ENCODE measurements at places on chromosomes 4 and X.

GRCh38 chr4:182642831-182643230 lies 274.4 kb downstream of the DCTD start:
- DNase-seq = no peak

DNA sequence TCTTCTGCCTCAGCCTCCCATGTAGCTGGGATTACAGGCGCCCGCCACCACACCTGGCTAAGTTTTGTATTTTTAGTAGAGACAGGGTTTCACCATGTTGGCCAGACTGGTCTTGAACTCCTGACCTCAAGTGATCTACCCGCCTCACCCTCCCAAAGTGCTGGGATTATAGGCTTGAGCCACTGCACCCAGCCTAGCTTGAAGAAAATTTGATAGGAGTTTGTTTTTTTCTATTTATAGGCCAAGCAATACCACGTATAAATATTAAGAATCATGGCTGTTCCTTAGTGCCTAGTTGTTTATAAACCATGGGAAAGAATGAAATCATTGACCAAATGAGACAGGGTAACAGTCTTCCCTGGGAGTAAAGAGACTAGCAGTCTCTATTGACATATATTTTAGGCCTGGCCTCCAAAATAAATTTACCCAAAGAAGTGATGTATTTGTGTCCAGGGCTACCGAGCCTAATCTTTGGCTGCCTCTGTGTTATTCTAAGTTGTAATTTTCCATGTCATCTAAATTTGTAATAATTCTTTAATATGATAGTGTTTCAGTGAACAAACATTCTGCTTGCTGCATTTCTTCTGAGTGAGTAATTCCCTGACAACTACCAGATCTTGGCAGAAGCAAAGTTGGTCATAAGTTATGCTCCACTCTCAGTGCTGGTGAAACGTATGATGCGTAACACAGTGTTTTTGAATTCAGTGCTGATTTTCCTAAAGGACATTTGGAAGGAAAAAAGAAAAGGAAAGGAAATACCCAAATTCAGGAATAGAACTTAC lies 10.3 kb downstream of the PKD2 start:
- no peak for DNase-seq

- DNase-seq = no peak
Measured at GRCh38 chr4:88672987-88673386, 24.6 kb downstream of the NAP1L5 start.

DNA sequence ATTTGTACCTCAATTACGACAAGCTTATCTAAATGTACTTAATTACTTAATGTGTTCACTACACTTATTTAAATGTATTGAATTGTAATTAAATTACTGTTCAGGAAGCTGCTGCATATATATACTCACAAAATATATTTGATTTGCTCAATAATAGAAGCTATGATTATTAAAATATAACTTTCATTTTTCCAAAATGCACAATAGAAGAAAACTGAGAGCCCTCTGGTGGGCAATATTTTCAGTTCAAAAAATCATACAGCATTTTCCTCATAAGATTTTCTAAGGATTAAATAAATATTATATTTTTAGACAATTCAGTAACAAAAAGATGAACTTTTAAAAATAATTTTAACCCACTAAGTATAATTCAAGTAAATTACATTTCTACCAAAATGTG lies 217.3 kb downstream of the DKK2 start:
- DNase-seq = no peak

GRCh38 chrX:72685810-72686456 lies 28.2 kb downstream of the PHKA1 start:
- no peak for DNase-seq

GRCh38 chr4:129223945-129224344 lies 128.0 kb downstream of the C4orf33 start:
- no peak for DNase-seq

DNA sequence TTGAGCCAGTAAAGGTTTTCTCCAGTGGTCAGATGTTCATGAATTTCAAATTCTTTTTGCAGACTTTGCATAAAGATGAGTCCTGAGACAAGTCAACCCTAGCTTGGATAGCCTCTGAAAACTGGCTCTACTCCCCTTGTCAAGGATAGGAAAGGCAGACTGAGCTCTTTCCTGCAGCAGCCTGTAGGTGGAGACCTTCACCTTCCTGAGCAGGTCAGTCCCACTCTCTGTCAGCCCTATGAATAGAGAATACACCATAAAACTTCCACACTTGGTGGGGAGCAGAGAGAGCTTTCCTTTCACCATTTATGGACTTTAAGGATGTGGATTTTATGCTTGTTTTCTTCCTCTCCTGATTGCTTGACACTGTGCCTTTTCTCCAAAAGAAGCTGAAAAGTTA lies 41.9 kb downstream of the PCDH19 start:
- no peak for DNase-seq

DNA sequence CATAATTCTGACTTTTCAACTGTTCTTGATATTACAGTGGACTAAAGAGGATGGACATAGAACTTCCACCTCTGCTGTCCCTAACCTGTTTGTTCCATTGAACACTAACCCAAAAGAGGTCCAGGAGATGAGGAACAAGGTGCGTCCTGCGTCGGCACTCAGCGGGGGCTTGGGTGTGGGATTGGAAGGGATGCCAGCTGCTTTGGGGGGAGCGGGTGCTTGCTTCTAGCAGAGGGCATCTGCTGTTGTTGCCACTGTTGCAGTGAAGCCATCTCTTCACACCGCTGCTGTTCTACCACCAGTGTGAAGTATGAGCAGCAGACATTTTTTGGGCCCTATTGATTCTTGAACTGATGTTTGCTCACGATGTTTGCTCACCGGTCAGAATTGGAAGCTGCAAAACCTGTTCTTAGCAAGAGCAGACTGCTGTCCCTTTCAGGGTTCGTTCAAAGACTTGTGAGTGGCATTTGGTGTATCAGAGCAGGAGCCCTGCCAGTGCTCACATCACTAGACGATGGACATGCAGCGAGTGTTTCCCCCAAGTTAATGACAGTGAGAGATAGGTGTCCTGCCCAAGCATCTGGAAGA lies 55.4 kb downstream of the NOP14 start:
- DNase-seq = no peak

DNA sequence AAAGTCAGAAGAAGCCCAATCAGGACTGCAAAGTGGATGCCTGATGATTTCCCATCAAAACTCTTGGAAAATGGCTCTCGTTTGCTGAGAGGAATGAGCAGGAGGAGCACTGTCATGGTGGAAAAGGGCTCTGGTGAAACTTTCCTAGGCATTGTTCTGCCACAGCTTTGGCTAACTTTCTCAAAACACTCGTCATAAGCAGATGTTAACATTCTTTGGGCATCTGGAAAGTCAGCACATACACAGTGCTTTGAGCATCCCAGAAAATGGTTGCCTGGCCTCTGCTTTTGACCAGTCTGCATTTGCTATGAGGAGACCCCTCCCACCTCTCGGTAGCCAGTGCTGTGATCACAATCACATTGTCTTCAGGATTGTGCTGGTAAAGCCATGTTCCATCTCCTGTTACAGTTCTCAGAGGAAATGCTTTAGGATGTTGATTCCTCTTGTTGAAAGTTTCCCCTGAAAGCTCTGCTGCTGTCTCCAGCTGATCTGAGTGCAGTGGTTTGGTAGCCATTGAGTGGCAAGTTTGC lies 25.2 kb upstream of the TBC1D14 start:
- no peak for DNase-seq

DNA sequence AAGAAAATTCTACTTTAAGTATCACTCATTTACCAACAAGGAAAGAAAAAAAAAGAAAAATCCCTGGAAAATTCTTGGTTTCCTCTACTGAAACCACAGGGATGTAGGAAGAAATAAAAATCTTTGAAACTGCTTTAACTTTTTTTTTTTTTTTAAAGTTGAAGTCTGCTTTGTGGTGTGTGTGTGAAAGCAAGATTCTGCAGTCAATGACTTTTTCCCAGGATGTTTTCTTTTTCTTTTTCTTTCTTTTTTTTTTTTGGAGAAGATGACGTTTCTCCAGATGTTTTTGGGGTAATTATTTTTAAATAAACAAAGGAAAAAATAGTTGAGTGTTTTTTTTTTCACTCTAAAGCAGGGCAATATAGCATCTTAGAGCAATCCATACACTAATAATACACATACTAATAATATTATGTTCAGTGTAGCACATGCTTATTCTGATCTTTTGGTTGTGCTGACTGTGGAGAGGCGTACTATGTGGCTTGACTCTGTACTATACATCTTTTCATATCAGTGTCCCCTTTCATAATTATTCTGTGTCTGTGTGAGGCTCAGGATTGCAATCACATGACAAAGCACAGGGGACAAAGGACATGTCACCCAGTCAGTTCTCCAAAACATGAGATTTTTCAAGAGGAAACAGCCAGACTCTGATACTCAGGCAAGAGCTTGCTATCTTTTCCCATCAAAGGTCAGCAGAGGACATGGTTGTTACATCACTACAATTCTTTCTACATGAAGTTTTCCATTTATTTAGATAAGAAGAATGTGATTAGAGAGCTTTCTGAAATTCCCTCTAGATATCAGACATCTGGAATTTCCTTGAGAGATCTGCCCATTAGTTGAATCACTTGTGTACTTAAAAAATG lies 111.0 kb downstream of the PDE5A start:
- DNase-seq = no peak

DNA sequence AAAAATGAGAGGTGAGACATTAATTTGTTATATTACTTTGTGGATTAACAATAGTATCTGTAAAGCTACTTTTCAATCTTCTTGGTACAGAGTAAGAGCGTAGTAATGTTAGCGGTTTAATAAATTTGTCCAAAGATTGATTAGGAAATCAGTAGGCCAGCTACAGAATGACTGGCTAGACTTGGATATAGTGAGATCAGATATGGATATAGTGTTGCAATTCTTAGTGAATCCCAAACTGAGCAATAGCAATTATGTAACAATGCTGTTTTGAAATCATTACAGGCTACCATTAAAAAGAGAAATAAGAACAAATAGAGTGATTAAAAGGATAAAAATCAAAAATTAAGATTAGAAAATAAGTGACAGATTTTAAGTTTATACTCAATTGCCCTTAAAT lies 847 bp upstream of the UGT2A2 start:
- DNase-seq = no peak

DNA sequence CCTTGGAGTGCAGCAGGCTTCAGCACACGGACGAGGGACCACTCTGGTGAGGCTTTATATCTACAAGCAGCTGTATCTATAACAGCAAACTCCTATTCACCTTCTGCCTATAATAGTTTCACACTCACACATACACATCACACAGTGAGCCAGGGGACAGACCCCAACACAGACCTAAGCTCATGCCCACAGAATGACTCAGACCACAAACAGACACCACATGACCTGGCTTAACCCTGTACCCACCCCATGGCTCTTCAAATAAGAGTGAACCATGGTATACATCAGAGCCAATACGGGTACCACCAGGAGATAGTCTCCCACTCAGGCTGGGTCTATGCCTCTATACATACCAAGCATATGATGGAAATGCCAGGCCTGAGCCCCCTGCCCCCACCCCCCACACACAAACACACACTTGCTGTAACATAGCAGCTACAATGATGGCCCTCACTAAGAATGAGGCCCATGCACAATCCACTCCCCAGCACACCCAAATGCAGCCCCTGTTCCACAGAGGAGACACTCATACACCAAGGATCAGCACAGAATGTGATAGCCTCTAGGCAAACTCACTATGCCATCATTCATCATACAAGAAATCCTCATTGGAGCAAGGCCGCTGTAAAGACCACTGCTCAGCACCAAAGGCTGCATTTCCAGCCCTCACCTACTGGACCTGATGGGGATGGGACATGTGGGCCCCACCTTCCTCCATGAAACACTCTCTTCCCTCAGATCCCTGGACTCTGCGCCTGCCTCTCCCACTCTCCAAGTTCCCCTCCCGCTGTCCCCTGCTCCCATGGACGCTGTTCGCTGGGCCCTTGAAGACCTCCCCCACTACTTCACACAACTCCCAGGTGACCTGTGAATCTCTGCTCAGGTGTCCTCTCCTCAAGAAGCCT lies 62.1 kb upstream of the XIAP start:
- no peak for DNase-seq

- no peak for DNase-seq
Measured at GRCh38 chr4:917466-917865, 14.7 kb downstream of the GAK start.

All from activated gamma-delta T cell treated with anti-CD3 and anti-CD28 coated beads, Interleukin-2, amount 50 U/mL, for 16 hours (primary cell).